ENCODE measurements at places on chromosomes 13 and 19. TPM values are rescaled to one million over a fixed set of nuclear protein-coding genes. Genes with fewer than 3 reads are reported as not detected.

The SERPINE3 gene
- not detected for total RNA-seq

The ZNF296 gene
- not detected for total RNA-seq

The SLC46A3 gene
- 2.3 TPM for total RNA-seq

The SIGLECL1 gene
- not detected for total RNA-seq

The ATP8A2 gene
- not detected for total RNA-seq

The NAA16 gene
- 4.4 TPM for total RNA-seq

The PLIN3 gene
- total RNA-seq, result 126 TPM

The TUBA3C gene
- total RNA-seq, result not detected

The ZNF154 gene
- 3.6 TPM for total RNA-seq

The COX7A1 gene
- total RNA-seq, result 10.2 TPM

The LRG1 gene
- total RNA-seq, result 1.5 TPM

The HSPB6 gene
- total RNA-seq, result 169 TPM

The ZNF575 gene
- 0.15 TPM for total RNA-seq

Measured in cardiac ventricle fibroblast (primary cell).